Glutamatergic neuron (in vitro differentiated cells): ENCODE measurements at places on chromosomes 4 and X.

DNA sequence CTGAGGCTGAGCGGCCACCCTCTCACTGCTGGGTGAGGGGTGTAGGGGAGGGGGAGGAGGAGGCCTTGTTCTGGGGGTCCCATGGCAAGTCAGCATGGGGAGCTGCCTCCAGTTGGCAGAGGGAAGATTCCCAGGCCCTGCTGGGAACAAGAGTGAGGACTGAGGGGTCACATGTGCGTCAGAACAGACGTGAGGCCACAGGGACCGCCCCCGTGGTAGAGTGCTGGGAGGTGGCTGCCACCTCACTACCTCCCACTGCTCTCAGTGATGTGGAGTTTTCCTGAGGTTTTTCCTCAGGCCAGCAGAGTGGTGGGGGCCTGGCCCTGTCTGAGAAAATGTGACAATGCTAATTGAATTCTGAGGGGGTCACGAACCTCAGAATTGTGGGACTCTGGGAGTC lies 568 bp downstream of the MAGEC1 start:
- DNase-seq: no peak

GRCh38 chr4:41613386-41613785 lies 75.4 kb downstream of the LIMCH1 start:
- DNase-seq: no peak

DNA sequence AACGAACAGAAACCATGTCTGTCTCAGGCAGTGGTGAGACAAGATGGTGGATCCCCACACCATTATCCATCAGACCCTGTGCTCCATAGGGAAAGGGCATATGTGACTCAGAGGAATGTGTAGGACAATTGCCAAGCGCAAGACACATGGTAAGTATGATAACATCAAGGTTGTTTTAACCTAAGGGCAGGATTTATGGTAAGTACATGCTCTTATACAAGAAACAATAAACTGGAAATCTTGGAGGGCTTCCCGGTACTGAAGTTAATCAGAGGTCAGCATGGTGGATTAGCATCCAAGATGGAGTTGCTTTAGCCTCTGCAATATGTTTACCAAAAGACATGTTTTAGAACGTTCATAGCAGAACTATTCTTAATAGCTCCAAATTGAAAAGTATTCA lies 355.0 kb downstream of the PPP1R2C start:
- DNase-seq: no peak

- DNase-seq: no peak
Measured at GRCh38 chrX:10175319-10175871, 18.6 kb downstream of the CLCN4 start.

DNA sequence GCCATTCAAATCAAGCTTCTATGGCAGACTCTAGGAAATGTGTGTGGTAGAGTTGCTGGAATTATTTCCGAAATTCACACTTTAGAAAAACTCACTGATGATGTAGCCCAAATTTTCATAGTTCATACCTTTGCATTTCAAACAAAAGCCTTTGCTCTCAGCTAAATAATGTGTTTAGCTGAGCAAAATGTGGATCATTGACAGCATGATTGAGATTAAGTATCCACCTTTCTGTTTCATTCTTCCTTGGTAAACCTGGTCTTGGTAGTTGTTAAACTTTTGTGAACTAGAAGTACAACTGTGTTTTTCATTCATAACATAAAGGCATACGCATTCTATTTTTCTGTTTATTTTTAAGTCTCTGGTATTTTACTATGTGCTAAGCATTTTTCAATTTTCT lies 7.2 kb downstream of the PCDH7 start:
- no peak for DNase-seq

- DNase-seq: no peak
Measured at GRCh38 chr4:155445306-155445705, 68.5 kb upstream of the MAP9 start.
